A549 (cell line): ENCODE measurements at places on chromosomes 4 and X.

- no peak for DNase-seq
Observed at GRCh38 chr4:177356921-177357320, 47.2 kb downstream of the NEIL3 start.

GRCh38 chrX:100864657-100865391 lies 9.3 kb downstream of the NOX1 start:
- DNase-seq, result no peak

- no peak for DNase-seq
Observed at GRCh38 chrX:134569306-134569705, 89.0 kb downstream of the PLAC1 start.

DNA sequence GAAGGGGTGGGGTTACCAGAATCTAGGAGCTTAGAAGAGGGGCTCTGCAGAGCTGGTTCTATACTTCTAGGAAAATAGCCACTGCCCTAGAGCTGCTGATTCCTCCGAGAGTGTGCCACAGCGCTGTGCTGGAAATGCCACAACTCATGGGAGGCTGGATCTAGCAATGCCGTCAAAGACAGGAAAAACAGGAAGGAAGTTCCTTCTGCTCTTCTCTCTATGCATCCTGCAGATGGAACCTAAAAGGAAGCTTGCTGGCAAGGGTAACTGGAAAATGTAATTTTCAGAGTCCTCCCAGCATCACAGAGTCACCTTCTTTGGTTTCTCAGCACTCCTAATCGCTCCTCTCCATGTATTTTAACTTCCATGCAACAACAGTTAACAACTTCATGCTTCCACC lies 121.2 kb upstream of the TLL1 start:
- no peak for DNase-seq
